ENCODE measurements at places on chromosomes 1 and 21.
A peak's percentile ranks its signal among the peaks of the same experiment; 100 is the strongest.

DNA sequence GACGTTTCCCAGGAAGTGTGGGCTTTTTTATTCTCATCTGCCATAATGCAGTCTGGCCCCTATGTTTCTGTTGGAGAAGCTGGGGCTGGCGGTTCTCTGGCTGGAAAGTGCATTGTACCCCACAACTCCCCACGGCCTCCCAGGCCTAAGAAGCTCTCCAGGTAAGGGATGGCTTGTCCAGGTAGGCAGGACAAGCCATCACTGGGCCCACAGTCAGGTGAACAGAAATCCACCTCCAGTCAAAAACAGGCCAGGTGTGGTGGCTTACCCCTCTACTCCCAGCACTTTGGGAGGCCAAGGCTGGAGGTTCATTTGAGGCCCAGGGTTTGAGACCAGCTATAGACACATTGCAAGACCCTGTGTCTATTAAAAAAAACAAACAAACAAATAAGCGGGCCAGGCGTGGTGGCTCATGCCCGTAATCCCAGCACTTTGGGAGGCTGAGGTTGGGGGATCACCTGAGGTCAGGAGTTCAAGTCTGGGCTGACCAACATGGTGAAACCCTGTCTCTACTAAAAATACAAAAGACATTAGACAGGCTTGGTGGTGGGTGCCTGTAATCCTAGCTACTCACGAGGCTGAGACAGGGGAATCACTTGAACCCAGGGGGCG is 3.1 kb upstream of the WNT9A start:
- no peak for DNase-seq

DNA sequence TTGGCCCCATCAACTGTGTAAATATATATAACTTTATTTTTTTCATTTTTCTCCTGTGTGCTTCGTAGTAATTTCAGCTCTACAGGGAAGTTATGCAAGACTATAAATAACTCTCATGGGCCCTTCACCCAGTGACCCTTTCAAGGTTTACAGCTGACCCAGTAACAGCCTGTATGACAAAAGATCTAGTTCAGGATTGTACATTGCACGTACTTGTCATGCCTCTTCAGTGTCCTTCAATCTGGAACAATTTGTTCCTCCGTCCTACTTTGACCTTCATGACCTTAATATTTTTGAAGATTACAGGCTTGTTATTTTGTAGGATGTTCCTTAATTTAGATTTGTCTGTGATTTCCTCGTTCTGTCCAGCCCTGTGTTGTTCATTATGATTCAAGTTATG is 40.5 kb downstream of the BRINP2 start:
- no peak for DNase-seq

- DNase-seq, result no peak
Observed at GRCh38 chr21:39644062-39644560, 31.4 kb downstream of the B3GALT5 start.

DNA sequence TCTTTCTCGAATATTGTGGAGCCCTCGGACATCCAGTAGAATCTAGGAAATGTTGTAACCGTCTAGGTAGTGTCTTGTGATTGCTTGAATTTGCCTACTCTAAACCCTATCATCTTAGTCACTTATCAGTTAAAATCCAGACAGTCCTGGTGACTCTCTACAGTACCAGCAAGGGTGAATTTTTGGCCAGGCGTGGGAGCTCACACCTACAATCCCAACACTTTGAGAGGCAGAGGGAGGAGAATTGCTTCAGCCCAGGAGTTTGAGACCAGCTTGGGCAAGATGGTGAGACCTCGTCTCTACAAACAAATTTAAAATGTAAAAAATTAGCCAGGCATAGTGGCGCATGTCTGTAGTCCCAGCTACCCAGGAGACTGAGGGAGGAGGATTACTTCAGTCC is 230.9 kb downstream of the CHRM3 start:
- DNase-seq, result no peak

DNA sequence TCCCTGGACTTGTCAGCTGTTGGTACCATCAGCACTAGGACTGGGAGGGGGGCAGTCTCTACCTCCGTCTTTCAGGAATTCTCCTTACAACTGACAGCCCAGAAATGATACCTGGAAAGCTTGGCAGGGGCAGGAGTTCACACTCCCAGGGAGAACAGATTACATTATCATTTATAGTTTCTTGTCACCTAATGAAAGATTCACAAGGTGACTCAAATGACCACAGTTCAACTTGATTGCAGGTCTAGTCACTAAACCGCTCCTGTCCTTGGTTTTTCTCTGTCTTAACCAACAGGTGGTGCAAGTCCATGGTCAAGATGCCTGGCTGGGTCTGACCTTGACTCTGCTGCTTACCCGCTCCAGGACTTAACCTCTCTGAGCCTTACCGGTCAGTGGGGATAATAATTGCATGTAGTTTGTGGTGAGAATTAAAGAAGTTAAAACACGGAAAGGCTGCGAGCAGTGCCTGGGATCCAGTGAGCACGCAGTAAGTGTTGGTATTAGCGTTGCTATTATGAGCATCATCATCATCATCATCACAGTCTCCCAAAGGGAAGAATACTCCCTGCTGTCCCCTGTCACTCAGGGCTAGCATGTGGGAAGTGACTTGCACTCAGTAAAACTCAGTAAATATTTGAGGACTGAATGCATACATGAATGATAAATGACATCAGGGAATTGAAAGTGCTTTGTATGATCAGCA is 125.3 kb upstream of the CD34 start:
- no peak for DNase-seq

GRCh38 chr1:196651079-196651478 is 764 bp upstream of the CFH start:
- DNase-seq, result no peak

DNA sequence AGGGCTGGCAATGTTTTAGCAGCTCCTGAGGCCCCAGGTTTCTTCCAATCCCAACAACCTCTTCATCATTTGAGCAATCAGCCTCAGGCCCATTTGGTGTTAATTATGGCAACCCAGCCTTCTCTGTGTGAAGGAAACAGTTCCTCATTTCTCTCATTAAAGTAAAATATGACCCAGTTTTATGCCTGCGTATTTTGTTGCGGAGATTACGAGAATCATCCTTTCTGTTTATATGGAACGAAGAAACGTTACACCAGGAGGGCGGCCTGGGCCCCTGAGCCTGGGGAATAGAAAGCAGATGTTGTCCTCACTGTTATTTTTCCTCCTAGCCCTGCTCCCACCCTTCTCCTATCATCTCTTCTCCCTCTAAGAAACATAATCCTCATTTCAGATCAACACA is 332.2 kb upstream of the USP24 start:
- DNase-seq, result no peak

GRCh38 chr1:198867182-198867581 is 228.3 kb downstream of the PTPRC start:
- no peak for DNase-seq

GRCh38 chr1:58005212-58005611 is 541.3 kb downstream of the OMA1 start:
- no peak for DNase-seq

DNA sequence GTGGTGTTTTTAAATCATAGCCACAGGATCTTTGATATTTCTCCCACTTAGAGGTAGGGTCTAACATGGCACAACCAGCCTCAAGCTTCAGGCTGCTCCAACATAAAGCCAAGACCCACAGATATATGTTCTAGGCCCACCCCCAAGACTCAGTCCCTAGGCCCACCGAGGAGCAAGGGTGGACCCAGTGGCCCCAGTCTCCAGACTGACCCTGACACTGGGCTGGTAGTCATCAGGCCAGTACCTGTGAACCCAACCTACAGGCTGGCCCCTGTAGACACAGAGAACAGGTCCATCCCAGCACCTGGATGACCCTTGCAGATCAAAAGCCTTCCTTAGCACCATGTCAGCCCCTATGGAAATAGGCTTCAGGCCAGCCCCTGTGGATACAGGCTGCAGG is 60.5 kb downstream of the NEGR1 start:
- no peak for DNase-seq

GRCh38 chr1:157585984-157586383 is 11.9 kb downstream of the FCRL4 start:
- DNase-seq, result no peak

DNA sequence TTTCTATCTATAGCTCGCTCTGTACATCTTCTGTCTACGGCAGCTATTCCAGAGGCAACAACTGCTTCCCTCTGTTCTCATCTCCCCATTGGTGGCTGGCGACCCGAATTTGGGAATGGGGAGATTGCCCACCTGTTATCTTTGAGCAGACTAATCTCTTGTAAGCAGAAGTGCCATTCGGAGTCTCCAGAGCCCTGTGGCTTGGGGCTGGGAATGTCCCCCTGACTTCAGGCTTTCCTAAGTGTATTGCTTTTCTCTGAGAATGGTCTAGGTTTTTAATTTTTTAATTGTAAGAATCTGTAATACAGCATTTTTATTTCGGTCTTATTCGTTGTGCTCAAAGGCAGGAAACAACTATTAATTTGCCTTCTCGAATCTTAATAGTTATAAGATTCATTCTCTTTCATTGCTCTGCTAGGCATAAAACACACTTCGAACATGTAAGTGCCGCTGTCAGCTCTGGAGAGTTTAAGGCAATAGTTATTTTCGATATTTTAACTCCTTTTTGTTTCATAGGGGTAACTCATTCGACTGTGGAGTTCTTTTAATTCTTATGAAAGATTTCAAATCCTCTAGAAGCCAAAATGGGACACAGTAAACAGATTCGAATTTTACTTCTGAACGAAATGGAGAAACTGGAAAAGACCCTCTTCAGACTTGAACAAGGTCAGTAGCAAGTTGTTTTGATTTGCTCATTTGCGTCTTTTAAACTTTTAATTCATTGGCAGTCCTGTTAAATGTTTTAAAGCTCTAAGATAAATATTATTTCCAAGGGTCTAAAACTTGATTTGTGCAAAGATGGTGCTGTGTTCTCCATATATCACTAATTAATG is 514 bp downstream of the AGL start:
- DNase-seq, result no peak

GRCh38 chr1:204401730-204402129 is 9.9 kb downstream of the PPP1R15B start:
- DNase-seq, result no peak

DNA sequence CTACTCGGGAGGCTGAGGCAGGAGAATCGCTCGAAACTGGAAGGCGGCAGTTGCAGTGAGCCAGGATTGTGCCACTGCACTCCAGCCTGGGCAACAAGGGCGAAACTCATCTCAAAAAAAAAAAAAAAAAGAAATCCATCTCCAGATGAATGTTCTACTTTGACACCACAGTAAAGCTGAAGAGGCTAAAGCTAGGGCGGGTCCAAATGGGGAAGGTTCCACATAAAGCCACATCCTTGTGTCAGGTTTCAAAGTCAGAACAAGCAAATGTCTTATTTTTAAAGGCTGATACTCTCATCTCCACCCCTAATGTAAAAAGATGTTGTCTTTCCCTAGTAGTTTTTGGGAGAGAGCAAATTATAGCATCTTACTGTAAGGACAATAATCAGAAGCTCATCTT is 4.4 kb upstream of the WARS2 start:
- DNase-seq, result no peak

DNA sequence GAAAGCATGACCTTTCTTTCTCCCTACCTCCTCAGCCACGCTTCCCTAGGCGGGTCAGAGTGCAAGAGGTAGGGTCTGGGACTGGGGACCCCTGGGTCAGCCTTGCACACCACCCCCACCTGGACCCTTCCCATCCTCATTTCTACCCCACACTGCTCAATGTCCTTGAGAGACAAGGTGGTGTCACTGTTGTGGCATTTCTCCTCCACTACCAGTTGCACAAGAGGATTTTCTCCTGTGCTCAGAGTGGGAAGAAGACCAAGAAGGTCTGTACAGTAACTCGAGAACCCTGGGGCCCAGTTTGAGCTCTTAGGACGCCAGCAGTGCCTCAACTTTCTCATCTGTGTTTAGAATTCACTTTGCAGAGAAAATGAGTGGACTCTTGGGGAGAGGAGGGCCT is 49.4 kb upstream of the CD34 start:
- no peak for DNase-seq

GRCh38 chr21:29521872-29522271 is 223.2 kb downstream of the BACH1 start:
- DNase-seq, result no peak

DNA sequence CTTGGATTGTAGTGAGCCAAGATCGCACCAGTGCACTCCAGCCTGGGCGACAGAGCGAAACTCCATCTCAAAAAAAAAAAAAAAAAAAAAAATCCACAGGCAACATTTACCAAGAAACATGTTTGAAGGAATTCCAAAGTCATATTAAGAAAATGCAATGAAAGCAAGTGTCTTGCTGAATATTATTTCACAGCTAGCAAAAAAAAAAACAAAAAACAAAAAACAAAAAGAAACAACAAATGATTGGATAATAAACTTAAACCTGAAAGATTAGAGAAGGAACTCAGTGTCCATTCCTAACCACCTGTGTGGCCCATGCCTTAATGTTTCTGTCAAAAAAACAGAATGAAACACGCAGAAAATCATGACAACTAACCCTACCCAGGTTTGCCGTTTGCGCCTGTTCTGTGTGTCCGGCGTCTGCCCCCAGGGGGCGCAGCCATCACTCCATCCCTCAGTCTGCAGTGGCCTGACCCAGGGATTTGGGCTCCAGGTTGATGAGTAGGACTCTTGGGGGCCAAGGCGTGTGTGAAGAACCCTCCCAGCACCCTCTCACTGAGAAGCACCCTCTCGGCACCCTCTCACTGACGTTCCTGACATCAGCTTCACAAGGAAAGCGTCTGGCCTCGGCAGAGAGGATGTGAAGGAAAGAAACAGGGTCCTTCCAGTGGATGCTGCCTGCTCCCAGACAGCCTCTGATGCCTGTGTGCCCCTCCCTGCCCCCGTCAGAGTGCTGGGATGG is 19.2 kb upstream of the PTTG1IP start:
- peak; percentile 79 for DNase-seq

DNA sequence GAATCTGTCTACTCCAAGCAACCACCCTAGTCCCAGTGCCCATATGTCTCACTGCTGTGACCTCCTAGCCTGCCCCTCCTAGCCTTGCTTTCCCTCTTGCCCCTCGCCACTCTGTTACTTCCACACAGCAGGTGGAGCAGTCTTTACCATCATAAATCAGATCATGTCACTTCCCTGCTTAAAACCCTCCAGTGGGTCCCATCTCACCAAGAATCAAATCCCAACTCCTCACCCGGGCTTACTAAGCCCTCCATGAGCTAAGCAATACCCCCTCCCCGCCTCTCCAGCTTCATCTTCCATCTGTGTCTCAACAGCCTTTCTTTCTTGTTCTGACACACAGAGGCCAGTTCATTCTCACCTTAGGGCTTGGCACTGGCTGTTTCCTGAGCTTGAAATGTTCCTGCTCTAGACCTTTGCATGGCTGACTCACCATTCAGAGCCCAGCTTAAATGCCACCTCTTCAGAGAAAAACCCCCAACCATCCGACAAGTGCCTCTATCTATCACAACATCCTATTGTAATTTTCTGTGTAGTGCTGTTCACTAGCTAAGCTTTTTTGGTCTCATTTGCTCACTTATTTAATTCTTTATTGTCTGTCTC is 22.3 kb downstream of the KNCN start:
- DNase-seq, result peak; percentile 76

GRCh38 chr1:220818421-220819173 is 31.9 kb downstream of the MTARC1 start:
- no peak for DNase-seq

- DNase-seq, result no peak
Observed at GRCh38 chr1:216812966-216813365, 89.7 kb upstream of the ESRRG start.

GRCh38 chr1:118890851-118891384 is 97.2 kb downstream of the TBX15 start:
- no peak for DNase-seq

GRCh38 chr1:31581821-31582810 is 5.8 kb downstream of the TINAGL1 start:
- no peak for DNase-seq

- no peak for DNase-seq
Observed at GRCh38 chr1:162062542-162063015, 6.9 kb upstream of the NOS1AP start.

GRCh38 chr1:192861860-192862259 is 53.0 kb downstream of the RGS2 start:
- no peak for DNase-seq

Measured in activated CD4-positive, alpha-beta T cell treated with anti-CD3 and anti-CD28 coated beads, Interleukin-10, Interleukin-2, amounts not matched to agents 100 ng/mL and 50 ng/mL, durations not matched to agents 16 hours and 8 hours (primary cell).